Stimulated activated CD4-positive, alpha-beta T cell treated with anti-CD3 and anti-CD28 coated beads, TNF-alpha, amount 100 ng/mL, for 48 hours (primary cell): ENCODE measurements at places on chromosomes 16 and 17.

- no peak for DNase-seq
These were observed 5.4 kb upstream of the CYLD start for GRCh38 chr16:50736448-50736847.

DNA sequence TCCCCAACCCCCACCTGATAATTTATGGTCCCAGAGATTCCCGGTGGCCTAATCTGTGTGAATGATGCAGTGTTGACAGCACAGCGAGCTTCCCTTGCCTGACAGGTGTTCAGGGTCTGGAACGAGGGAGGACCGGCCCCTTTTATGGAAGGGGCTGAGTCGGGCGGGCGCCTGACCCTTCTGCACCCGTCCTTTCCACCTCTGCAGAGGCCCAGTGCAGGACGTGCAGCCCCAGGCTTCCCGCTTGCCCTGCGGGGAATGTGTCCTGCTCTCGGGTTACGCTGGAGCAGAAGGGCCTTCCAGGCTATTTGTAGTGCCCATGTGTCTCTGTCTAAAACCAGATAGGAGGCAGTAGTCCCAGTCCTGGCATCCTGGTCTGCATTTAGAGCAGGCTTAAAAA, 16.2 kb downstream of the SMTNL2 start:
- no peak for DNase-seq

DNA sequence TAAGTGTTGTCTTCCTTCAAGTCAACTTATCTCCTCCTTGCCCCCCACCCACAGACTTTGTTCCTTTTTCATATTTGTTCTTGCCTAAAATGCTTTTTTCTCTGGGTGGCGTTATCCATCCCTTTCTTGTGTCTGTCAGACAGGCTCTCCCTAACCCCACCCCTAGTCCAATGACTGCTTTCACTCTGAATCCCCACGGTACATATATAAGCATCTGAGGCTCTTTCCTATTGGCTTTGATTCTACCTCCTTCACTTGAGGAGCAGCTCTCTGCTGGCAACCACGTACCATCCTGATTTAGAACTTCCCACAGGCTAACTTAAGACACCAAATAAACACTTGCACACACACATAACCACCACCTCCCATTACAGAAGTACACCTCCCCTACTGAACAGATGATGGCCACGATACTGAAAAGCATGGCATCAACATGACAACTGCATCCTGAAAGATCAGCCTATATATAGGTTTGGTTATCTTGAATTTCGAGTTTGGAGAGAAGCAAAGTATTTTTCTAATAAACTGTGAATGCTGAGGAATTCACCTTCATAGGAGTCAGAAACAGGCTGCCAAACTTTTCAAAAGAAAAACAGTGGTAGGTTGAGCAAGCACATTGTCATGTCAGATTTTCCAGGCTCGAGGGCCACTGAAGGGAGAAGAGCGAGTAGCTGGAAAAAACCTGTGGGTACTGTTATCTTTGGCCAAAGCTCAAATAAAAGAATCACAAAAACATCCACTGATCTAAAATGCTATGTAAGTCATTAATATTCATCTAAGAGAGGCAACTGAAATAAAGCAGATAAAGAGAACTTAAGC, 24.3 kb downstream of the STAT3 start:
- DNase-seq: no peak

DNA sequence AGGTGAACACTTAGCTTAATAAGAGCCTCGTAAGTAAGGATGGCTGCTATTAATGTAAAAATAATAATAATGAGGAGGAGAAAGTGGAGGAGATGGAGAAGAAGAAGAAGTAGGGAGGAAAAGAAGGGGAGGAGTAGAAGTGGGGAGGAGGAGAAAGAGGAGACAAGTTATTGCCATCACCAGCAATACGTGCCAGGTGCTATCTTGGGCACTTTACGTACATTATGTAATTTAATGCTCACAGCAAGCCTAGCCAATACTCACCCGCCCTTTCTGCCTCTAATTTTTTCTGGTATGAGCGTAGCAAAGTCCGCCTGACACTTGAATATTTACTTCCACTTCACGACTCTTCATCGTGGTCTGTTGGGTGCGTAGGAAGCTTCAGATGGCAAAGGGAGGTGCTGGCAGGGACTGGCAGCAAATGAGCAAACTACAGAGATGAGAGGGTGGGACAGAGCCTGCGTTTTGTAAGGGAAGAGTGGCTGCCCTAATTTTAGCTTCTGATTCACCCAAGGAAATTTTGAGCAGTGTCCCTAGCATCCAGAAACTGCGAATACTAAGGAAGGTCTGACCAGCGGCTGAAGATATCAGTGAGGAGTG, 42.1 kb upstream of the CDH13 start:
- no peak for DNase-seq

GRCh38 chr16:55557186-55557585, 9.3 kb upstream of the CAPNS2 start:
- DNase-seq: no peak

DNA sequence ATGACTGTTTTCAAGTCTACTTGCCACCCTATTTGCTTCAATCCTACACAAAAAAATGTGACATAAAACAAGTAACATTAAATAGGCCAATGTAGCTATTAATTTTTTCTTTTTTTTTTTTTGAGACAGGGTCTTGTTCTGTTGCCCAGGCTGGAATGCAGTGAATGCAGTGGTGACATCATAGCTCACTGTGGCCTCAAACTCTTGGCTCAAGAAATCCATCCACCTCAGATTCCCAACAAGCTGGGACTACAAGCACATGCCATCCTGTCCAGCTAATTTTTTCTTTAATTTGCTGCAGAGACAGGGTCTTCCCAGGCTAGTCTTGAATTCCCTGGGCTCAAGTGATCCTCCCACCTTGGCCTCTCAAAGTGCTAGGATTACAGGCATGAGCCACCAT, 29.4 kb downstream of the ANKFY1 start:
- DNase-seq: no peak

DNA sequence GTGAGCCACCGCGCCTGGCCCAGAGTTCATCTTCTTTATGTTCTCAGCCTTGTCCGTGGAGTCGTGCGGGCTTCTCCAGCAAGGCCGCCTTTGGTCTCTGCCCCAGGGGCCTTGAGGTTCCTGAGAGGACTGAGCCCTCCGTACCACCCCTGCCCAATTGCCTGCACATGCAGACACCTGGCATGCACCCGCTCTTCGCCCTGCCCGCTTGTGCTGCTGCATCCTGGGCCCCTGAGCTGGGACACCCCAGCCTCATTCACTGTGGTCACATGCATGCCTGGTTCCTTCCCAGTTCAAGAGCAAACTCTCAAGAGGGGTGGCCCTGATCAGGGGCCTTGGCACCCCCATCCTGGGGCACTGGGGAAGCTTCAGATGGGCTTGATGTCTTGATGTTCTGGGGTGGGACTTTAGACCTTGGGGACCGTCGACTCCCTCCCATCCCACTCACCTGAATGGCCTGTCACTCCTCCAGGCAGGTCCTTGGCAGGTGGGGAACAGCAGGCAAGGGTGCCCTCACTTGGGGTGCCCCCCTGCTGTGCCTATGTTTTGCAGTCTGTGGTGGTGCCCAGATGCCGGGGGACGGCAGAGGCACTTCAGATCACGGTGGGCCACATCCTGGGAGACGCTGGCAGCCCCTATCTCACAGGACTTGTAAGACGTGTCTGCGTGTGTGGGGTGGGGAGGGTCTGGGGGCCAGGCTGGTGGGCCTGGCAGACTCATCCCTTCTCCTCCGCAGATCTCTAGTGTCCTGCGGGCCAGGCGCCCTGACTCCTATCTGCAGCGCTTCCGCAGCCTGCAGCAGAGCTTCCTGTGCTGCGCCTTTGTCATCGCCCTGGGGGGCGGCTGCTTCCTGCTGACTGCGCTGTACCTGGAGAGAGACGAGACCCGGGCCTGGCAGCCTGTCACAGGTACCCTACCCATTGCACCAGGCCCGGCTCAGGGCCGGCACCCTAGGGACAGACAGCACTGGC, 12.7 kb upstream of the SPNS2 start:
- no peak for DNase-seq

- DNase-seq: no peak
These were observed 25.3 kb upstream of the WIPI1 start for GRCh38 chr17:68482576-68483041.

- DNase-seq: peak; percentile 47
These were observed 543 bp downstream of the TMUB2 start for GRCh38 chr17:44187131-44187899.

GRCh38 chr16:12245921-12246720, 269.6 kb downstream of the SNX29 start:
- no peak for DNase-seq

DNA sequence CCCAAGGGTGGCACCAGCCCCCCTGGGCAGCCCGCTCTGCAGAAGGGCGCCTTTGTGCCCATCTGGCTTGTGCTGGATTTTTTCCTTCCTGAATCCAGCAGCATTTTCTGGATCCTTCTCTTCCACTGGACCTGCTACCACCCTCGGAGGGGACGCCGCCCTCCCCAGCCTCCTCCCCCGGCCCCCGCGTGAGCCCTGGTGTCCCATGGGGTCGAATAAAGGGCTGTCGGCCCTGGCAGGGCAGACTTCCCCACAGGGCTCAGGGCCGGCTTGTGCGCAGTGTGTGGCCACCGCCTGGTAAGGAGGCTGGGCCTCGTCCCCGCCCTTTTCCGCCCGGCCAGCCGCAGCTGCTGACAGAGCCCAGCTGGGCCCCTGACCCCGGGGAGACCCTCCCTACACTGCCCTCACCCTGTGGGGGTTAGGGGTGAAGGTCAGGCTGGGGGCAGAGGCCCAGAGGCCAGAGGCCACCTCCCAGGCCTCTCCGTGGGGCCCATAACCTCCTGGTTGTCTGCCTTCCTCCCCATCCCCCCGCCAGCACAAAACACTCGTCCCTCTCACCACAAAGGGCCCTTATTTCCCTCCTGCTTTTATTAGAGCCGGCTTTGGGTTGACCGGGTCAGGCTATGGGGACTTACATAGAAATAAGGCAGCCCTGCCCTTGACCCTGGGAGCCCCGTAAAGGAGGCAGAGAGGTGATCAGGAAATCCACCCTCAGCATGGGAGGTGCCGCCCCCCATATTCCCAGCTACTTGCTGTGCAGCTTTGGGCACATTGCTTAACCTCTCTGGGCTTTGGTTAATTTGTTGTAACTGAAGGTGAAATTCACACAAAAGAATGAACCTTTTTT, 179.3 kb upstream of the CIBAR2 start:
- DNase-seq: no peak

DNA sequence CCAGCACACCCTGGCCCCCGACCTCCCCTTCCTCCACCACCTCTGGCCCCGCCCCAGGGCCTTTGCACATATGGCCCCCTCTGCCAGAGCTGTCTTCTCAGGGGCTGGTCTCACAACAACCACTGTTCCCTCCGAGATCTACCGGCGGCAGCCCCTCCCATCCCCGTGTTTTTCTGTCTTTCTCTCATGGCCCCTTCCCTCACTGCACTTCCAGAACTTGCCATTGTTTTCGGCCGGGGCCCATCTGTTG, 30.2 kb downstream of the ZFPM1 start:
- no peak for DNase-seq

GRCh38 chr17:4201226-4201625, 58.2 kb downstream of the CYB5D2 start:
- DNase-seq: no peak

DNA sequence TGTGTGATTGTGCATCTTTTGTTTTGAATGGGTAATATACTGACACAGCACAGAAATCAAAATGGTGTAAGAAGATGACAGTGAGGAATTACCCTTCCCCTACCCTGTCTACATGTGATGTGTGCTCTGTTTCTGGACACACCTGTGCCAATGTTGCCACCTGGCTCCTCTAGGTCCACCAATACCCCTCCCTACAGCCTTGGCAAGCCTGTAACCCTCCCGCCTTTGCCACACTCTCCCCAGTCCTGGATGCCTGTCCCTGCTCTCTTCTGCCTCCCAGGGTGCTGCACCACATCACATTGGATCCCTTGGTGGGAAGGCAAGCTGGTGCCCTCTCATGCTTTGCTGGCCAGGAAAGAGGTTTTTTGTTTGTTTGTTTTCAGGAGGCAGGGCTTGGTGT, 289.5 kb upstream of the N4BP1 start:
- DNase-seq: no peak

DNA sequence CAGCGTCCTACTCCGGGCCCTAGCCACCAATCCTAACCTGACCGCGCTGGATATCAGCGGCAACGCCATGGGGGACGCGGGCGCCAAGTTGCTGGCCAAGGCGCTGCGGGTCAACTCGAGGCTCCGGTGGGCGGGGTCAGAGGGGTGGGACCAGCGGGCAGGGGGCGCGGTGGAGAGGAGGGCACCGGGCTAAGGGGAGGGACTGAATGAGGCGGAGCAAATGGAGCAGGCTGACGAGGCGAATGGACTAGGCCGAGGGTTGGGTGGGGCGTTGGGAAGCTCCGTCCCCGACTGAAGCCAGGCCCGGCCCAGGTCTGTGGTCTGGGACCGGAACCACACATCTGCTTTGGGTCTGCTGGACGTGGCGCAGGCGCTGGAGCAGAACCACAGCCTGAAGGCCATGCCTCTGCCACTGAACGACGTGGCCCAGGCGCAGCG, 4.6 kb downstream of the CARMIL2 start:
- DNase-seq: no peak

GRCh38 chr17:15233022-15233805, 31.9 kb downstream of the PMP22 start:
- DNase-seq: no peak

- DNase-seq: no peak
These were observed 61.4 kb upstream of the PLCG2 start for GRCh38 chr16:81717662-81718189.

DNA sequence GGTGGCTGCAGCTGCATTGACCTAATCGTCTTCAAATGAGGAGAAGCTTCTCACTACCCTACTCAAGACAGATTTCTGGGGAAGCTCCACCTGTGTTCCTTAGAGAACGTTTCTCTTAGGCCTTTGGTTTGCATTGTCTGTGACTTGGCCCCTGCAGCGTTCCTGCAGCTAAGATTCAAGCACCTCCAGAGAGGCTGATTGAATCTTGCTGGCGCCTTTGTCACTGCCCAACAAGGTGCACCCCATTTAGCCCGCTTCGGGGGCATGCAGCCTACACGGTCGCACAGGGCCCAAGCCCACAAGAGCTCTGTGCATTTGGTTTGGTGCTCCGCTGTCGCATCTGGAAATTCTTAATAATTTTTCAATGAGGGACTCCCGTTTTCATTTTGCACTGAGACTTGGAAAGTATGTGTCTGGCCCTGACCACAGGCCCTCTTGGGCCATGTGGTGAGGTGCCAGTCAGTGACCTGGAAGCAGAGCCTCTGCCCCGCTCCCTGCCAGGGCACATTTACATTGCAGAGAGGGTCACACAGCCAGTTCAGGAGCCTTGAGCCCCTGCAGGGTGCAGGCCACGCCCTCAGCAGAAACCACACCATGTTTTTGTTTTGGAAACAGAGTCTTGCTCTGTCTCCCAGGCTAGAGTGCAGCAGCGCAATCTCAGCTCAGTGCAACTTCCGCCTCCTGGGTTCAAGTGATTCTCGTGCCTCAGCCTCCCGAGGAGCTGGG, 51.1 kb upstream of the CACNG5 start:
- DNase-seq: no peak
